Lower lobe of right lung (tissue), 2 donors: ENCODE measurements at places on chromosomes 3 and 15.

DNA sequence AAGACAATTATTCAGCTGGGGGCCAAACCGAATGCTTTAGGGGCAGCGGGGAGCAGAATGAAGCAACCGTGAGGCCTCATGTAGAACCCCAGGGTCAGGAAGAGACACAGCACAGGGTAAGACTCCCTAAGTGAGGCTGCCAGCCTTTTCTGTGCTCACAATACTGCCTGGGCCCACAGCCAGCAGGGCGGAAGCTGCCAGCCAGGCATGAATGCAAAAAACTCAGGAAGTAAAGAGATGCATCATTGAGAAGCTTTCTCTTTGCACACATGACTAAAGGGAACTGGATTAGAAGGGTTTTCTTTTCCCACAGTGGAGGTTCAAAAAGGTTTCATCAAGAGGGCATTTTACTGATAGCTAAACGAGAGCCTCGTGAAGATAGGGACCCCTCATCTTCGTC lies 33.3 kb downstream of the CA12 start:
- peak; percentile 64 for DNase-seq

DNA sequence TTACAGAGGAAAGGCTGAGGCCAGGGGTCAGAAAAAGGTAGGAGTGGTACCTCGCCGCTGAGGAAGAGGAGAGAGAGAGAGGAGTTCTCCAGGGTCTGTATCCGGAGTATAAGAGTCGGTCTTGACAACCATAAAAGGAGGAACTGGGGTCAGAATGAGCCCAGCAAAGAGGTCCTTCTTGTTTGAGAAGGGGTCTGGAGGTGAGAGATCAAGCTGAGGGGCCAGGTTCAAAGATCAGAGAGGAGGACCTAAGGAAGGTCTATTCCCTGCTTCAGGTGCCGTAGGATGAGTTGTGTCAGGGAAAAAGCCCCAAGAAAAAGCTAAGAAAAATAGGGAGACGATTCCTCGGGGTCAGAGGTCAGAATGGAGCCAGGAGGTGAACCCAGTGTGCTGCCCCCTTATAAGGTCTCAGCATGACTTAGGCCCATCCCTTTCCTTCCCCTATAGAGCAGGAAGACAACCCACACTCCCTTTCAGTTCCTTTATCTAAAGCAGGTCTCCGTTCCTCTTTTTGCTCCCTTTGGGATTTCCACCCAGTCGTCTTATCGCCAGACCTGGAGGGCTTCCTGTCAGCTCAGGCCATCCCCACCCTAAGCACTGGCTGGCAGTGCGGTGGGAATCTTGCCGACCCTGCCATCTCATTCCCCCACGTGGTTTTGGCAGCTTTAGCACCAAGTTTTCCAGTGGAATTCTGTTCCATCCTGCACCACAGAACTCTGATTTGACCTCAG lies 651 bp downstream of the MTMR14 start:
- DNase-seq, result no peak

DNA sequence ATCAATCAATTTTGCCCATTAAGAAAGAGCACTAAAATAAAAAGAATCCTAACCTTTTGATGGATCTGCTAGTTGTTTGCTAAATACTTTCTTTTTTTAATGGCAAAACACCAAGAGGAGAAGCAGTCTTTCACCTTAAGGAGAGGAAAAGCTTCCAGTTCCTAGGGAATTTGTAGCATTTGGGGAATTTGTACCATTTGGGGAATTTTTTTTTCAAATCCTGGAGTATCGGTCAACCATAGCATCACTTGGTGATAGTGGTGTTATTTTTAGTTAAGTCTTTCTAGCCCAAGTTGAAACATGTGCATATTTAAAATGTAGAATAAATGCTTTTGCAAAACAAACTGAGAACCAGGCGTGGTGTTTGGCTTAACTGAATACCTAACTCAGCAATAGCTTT lies 117.5 kb upstream of the SEMA6D start:
- DNase-seq, result no peak

- peak; percentile 58 for DNase-seq
Measured at GRCh38 chr3:59286791-59287531, 237.1 kb upstream of the CFAP20DC start.

- no peak for DNase-seq
Measured at GRCh38 chr3:186526256-186526606, 17.9 kb downstream of the CRYGS start.

- DNase-seq, result no peak
Measured at GRCh38 chr15:91302588-91303439, 202.8 kb downstream of the SV2B start.

DNA sequence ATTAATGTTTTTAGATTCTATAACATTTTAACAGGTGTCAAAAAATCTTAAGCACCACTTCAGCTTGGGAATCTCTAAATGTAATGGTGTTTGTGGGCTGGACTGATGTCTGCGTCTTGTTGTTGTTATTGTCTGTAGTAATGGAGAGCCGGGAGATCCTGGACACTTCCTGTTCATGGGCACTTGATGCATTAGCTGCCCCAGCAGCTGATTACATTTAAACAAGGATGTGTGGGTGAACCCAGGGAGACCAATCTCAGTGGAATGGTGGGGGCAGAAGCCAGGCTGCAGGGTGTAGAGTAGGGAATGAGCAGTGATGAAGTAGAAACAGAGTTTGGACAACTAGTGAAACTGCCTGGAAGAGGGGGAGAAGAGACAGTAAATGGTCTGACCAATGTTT lies 7.8 kb downstream of the CCR5AS start:
- DNase-seq, result no peak

- DNase-seq, result peak; percentile 74
Measured at GRCh38 chr3:121660356-121661171, at the start of gene HCLS1. Gene HCLS1 (minus strand): TSS chr3:121660903. CDS start chr3:121658347, 2,556 bp downstream.

DNA sequence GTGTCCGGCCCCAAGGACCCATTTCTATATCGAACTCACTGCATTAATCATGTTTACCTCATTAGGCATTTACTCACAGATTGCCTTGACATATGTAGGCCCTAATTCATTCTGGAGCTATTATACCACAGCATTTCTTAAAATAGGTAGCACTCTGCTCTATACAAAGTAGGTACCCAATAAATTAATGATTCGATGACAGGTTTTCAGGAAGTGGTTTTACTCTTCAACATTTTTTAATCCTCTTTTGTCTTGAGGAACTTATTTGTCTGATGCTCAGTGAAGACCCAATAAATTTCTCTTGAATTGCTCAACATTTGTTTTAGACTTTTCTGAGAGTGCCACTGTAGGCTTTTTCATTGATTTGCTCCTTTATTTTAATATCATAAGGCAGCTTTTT lies 12.1 kb downstream of the TGFBR2 start:
- DNase-seq, result no peak

- no peak for DNase-seq
Measured at GRCh38 chr15:94858449-94858848, 627.1 kb downstream of the MCTP2 start.
